Activated CD8-positive, alpha-beta memory T cell treated with anti-CD3 and anti-CD28 coated beads for 24 hours (primary cell): ENCODE measurements at places on chromosomes 3 and 15.
A peak's percentile ranks its signal among the peaks of the same experiment; 100 is the strongest.

DNA sequence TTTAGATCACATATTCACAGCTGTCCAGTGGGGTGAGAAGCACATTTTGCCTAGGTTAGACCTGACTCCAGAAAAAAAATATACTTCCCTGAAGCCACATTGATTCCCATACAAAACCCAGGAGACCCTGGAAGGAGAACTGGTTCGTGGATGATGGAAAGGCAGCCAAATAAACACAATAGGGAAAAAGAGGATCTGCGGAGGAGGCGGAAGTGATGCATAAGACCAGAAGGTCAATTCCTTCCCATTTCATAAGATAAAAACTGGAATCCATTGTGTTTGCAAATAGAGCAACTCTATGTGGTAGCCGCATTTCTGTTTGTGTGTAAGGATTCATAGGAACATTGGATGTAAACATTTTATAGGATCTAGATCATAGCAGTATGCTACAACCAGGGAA is 781.9 kb upstream of the GRM7 start:
- DNase-seq: no peak

DNA sequence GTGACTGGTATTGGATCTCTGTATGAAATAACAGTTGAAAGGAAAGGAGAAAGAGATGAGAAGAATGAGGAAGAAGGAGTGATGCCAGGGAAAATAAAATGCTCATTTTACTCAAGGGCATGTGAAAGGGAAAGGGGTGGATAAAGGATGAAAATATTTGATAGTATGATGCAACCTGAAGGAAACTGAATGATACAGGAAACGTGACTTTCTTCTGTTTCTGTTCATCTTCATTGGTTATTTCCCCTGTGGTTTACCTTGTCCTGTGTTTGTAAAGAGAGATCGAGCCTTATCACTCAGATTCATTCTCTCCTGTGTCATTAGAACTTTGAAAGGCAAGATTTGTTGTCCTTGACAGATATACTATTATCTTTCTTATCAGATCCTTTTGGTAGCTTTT is 243.6 kb upstream of the SLITRK3 start:
- no peak for DNase-seq

- DNase-seq: peak; percentile 50
These were observed 23.2 kb downstream of the EAF1 start for GRCh38 chr3:15450438-15451215.

GRCh38 chr15:92196342-92196741 is 197.3 kb upstream of the ST8SIA2 start:
- no peak for DNase-seq

- DNase-seq: no peak
These were observed 507.8 kb downstream of the LPP start for GRCh38 chr3:188661806-188662205.

DNA sequence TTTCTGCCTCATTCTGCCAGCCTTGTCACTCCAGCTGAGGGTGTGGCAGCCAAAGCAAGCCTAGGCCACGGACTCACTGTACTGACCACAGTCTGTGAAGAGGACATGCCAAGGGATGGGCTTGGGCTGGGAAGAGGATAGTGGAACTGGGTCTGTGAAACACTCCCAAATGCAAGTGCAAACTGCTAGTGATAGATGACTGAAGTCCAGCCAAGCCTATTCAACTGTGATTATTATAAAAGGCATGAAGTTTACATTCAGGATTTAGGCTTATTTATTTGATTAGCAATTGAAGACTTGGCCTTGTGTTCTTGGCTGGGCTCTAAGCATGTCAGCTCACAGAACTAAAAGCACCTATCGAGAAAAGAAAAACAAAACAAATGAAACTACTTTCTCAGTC is 84.9 kb upstream of the UBE2E1 start:
- no peak for DNase-seq

DNA sequence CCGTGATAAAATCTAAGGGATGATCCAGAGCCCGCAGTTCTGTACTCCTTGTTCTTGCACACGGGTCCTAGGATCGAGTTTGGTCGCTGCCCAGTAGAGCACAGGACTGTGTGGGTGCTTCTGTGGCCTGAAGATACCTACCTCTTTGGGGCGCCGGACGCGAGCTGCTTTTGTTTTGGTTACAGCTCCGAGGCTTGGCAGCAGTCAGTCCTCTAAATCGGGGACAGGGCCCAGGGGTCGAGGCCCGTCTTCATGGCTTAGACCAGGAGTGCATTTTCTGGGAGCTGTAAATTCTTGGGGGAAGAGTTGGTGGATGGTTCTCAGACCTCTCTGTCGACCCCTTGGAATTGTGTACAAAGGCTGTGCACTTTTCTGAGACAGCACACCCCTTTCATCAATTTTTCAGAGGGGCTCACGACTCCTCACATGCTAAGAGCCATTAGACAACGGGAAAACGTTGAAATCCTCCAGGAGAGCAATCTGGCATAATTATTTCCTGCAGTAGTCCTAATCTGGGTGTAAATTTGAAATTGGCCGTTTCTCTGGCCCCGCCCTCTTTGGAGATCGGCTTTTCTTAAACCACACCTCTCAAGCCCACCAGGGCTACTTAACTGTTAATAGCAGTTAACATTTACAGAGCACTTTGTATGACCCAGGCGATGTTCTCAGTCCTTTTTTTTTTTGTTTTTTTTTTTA is 928 bp downstream of the CEP97 start:
- peak; percentile 59 for DNase-seq
